Stromal cell of bone marrow (primary cell): ENCODE measurements at places on chromosomes 13 and 19.
A peak's percentile ranks its signal among the peaks of the same experiment; 100 is the strongest.

DNA sequence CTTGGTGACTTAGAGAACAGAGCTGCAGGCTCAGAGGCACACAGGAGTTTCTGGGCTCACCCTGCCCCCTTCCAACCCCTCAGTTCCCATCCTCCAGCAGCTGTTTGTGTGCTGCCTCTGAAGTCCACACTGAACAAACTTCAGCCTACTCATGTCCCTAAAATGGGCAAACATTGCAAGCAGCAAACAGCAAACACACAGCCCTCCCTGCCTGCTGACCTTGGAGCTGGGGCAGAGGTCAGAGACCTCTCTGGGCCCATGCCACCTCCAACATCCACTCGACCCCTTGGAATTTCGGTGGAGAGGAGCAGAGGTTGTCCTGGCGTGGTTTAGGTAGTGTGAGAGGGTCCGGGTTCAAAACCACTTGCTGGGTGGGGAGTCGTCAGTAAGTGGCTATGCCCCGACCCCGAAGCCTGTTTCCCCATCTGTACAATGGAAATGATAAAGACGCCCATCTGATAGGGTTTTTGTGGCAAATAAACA is 9.9 kb downstream of the APOC1 start:
- no peak for DNase-seq

- no peak for DNase-seq
Observed at GRCh38 chr19:17966550-17967256, at the start of gene KCNN1. Gene KCNN1, plus strand, starts transcription at chr19:17967107. Its CDS starts 6,782 bp downstream, at chr19:17973889.

DNA sequence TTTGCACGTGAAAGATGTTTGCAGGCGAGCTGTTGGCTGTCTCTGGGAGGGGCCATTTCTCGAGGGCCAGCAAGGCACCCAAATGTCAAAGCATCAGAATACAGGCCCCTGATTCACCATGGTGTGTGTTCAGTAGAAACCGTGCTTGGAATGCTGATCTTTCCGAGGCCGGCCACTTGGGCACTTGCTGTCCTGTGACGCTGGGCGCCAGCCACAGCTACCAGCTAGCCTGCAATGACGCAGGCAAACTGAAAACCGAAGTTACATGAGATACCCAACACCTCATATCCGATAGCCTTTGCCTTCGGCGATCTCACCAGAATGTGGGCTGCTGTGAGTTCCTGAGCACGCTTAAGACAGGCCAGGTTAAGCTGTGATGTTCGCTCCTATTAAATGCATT is 12.0 kb downstream of the THOP1 start:
- DNase-seq = no peak

GRCh38 chr19:47280183-47280797 is 5.6 kb downstream of the INAFM1 start:
- DNase-seq = no peak

- no peak for DNase-seq
Observed at GRCh38 chr13:46210362-46211083, 1.2 kb upstream of the LRRC63 start.

GRCh38 chr13:44842158-44842557 is 147.1 kb downstream of the NUFIP1 start:
- no peak for DNase-seq

GRCh38 chr19:56308792-56309191 is 5.8 kb downstream of the ZSCAN5A start:
- DNase-seq = no peak

GRCh38 chr13:88086577-88086976 is 415.4 kb downstream of the SLITRK5 start:
- DNase-seq = no peak

- DNase-seq = no peak
Observed at GRCh38 chr19:7638802-7639465, 2.0 kb downstream of the STXBP2 start.

DNA sequence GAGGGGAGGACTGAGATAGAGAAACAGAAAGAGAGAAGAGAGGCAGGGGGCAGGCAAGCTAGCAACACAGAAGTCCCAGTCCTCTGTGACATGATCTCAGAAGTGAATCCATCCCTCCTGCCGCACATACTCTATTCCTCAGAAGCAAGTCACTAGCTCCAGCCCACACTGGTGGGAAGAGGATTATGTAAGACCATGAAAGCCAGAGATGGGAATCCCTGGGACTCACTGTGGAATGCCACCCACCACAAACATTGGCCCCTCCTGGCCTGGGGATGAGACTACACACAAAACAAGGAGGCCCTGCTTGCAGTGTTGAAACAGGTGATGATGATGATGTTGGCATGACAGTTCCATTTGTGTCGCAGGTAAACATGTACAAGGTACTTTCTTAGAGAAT is 419.9 kb downstream of the IRS2 start:
- DNase-seq = no peak

- no peak for DNase-seq
Observed at GRCh38 chr13:80386002-80386401, 45.1 kb upstream of the SPRY2 start.

DNA sequence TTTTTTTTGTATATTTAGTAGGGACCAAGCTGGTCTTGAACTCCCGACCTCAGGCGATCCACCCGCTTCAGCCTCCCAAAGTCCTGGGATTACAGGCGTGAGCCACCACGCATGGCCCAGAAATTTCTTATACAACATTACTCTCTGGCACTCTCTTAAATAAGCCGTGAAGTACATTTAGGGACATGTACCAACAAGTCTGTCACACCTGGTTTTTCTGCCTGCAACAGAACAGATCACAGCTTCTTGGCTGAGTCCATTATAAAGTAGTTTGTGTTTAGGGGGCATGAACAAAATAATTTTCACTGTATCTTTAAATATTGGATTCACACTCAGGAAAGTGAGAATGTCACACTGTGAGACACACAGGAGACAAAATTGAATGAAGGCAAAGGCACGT is 1567.3 kb downstream of the SLITRK5 start:
- DNase-seq = no peak

- DNase-seq = peak; percentile 72
Observed at GRCh38 chr13:113897161-113897560, 33.3 kb upstream of the GAS6 start.

GRCh38 chr19:4342615-4343369 is 570 bp upstream of the MPND start:
- DNase-seq = peak; percentile 100

GRCh38 chr19:39074205-39074692 is 9.9 kb upstream of the ACP7 start:
- no peak for DNase-seq

DNA sequence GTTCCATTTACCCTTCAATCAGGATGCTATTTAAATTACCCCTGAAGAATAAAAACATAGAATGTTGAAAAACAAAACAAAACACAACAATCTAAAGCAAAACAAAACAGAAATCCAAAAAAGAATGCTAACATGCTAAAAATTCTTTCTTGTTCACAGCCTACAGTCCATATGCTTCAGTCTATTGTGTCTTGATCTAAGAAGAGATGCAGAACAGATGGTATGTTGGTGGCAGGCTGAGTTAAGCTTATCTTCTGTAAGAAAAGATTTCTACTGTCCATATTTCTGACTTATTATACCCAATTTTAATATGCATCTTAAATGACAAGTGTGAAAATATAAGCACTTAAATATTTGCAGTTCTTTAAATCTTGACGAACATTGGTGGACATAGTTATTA is 356.1 kb upstream of the SLITRK1 start:
- DNase-seq = no peak

GRCh38 chr19:57599377-57599760 is 316 bp upstream of the ZNF530 start:
- no peak for DNase-seq

GRCh38 chr13:113399755-113400149 is 35.8 kb upstream of the GRTP1 start:
- no peak for DNase-seq

DNA sequence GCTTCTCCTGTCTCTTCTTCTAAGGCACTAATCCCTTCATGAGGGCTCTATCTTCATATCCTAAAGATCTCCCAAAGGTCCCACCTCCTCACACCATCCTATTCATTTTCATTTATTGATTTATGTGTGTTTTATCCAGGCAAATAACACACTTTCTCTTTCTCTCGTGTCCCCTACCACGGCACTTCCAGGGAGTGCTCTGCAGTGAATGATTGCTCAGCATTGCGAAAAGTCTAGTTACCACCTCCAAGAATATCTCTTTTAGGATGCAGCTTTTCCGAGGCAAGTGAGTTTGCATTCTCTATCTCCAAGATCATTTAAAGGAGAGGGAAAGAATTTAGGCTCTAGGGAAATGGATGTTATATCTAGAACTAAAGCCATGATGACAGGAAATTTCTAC is 101.7 kb downstream of the MIPEP start:
- no peak for DNase-seq
